Transverse colon (tissue), 4 donors: ENCODE measurements at places on chromosomes 2 and 18.

DNA sequence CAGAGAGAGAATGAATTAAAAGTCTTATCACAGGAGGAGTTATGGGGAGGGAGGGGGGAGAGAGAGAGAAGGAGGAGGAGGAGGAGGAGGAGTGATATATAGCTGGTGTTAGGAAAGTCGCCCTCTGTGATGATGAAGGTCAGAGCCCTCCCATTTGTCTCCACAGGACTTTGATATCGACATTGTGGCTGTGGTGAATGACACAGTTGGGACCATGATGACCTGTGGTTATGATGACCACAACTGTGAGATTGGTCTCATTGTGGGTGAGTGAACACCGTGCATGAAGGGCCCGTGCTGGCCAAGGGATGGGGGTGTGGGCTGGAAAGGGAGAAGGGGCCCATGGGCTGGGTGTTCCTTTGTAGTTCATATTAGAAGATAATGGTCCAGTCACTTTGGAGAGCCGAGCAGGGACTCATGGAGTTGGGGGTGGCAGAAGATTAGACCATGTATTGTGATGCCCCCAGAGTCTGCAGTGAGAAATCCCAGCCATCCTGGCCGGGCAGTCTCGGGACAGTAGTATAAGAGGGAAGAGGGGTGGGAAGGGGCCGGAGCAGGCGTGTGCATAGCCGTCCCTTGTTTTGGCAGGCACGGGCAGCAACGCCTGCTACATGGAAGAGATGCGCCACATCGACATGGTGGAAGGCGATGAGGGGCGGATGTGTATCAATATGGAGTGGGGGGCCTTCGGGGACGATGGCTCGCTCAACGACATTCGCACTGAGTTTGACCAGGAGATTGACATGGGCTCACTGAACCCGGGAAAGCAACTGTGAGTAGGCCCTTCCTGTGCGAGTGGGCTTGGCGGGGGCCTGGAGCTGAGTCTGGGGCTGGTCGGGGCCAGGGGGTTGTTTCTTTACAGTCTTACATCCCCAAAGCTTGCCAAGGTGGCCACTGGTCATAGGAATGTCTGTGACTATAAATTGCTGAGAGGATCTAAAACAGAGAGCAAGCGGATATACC, 40.0 kb downstream of the HK2 start:
- H3K27me3 ChIP-seq: no peaks in the 10 kb centered on the region
- H3K27ac ChIP-seq: peak overlapping the region; percentile 54
- H3K4me3 ChIP-seq: no peak overlapping the region
- no peaks in the 10 kb centered on the region for H3K36me3 ChIP-seq
- no peak for DNase-seq

DNA sequence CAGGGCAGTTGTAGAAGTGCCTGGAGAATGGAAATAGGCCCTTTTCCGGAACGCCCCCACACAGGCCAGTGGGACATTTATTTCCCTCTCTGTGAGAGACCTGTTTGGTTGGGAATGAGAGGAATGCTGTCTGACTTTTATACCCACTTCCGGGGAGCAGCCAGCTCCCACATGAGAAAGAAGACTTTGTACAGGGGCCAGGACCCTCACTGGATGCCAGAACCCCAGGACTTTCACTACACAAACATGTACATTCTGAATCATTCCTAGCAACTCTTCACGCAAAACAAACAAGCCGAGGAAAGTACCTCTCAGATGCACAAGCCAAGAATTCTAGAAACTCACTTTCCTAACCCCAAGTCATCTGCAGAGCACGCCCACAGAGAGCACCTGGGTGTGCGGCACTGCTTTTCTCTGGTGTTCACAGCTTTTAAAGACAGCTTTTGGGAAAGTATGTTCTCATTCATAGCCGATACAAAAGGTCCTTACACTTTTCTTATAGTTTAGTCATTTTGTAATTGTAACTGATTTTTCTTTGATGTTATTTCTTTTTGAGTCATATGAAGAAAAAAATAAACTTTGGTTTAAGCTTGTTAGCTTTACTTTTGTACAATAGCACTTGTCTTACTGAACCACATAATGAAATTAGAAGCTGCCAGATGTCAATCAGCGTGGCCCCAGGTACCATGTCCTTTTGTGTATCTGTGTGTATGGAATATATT, 856.1 kb upstream of the ID2 start:
- H3K27ac ChIP-seq: no peak overlapping the region
- H3K4me1 ChIP-seq: no peaks in the 10 kb centered on the region
- H3K36me3 ChIP-seq: no peaks in the 10 kb centered on the region
- no peak for DNase-seq

GRCh38 chr18:37266290-37266689, 299.3 kb downstream of the CELF4 start:
- no peaks in the 10 kb centered on the region for H3K27me3 ChIP-seq
- H3K4me3 ChIP-seq: no peak overlapping the region
- H3K4me1 ChIP-seq: no peaks in the 10 kb centered on the region
- no peaks in the 10 kb centered on the region for H3K36me3 ChIP-seq
- no peak overlapping the region for H3K27ac ChIP-seq
- DNase-seq: no peak

DNA sequence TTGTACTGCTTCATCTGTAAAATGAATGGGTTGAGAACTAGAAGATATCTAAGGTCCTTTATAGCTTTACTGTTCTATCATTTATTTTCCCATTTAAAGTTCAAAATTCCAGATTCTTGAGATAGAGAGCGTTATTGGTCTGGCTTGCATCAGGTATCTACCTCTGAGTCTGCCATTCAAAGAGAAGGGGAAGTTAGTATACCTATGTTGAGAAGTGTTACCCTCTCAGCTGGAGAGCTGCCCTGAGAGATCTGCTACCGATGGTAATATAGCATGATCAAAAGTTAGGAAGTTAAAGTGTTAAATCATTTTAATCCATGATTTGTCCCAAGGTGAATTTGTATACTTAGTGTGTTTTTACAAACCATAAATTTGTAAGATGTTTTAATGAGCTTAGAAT, 7.4 kb downstream of the EPC2 start:
- no peak for DNase-seq
- peaks cover 8% of the 10 kb centered on the region for H3K4me1 ChIP-seq
- no peak overlapping the region for H3K27ac ChIP-seq
- no peak overlapping the region for H3K4me3 ChIP-seq

DNA sequence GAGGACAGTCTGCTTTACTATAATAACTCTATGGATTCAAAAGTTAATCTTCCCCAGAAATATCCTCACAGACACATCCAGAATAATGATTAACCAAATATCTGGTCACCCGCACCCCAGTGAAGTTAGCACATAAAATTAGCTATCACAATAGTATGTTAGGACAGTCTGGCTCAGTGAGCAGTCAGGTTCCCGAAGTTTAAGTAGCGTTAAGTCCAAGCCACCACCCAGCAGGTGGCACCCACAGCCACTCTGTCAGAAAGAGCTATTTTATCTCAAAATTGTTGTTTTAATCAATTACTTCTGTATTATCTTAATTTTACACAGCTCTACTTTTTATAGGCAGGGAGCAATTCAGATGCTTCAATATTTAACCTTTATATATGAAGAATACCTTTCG, 537.5 kb downstream of the MBD2 start:
- no peaks in the 10 kb centered on the region for H3K4me1 ChIP-seq
- no peaks in the 10 kb centered on the region for H3K36me3 ChIP-seq
- no peaks in the 10 kb centered on the region for H3K27me3 ChIP-seq
- no peak overlapping the region for H3K27ac ChIP-seq
- DNase-seq: no peak
- no peak overlapping the region for H3K4me3 ChIP-seq

GRCh38 chr18:49565101-49565500, 3.2 kb downstream of the LIPG start:
- H3K27me3 ChIP-seq: peaks cover 26% of the 10 kb centered on the region
- no peak overlapping the region for H3K4me3 ChIP-seq
- H3K27ac ChIP-seq: no peak overlapping the region
- no peak for DNase-seq
- H3K36me3 ChIP-seq: no peaks in the 10 kb centered on the region

DNA sequence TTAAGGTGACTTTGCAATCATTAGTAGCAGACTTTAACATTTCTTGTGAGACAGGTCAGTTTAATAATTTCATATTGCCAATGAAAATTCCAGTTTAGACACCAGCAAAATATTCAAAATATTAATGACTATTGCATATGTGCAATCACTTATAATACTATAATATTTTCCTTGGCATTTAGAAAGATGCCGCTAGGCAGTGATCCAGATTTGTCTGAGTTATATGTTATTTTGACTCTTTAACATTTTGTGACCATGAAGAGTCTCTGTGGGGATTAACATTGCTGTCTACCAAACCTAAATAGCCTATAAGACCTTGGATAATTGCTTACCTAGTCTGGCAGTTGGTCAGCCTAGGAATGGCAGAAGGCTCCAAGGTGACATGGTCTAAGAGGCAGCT, 389.6 kb downstream of the THSD7B start:
- H3K4me3 ChIP-seq: no peak overlapping the region
- H3K27ac ChIP-seq: no peak overlapping the region
- no peaks in the 10 kb centered on the region for H3K36me3 ChIP-seq
- H3K4me1 ChIP-seq: no peaks in the 10 kb centered on the region
- no peak for DNase-seq

- no peak overlapping the region for H3K27ac ChIP-seq
- no peaks in the 10 kb centered on the region for H3K27me3 ChIP-seq
- H3K36me3 ChIP-seq: no peaks in the 10 kb centered on the region
- H3K4me3 ChIP-seq: no peak overlapping the region
Observed at GRCh38 chr2:54374591-54375364, 81.3 kb upstream of the SPTBN1 start.

- no peaks in the 10 kb centered on the region for H3K36me3 ChIP-seq
- no peaks in the 10 kb centered on the region for H3K27me3 ChIP-seq
- H3K27ac ChIP-seq: peak overlapping the region; percentile 94
- DNase-seq: no peak
Observed at GRCh38 chr2:226802573-226802972, 3.0 kb upstream of the IRS1 start.

DNA sequence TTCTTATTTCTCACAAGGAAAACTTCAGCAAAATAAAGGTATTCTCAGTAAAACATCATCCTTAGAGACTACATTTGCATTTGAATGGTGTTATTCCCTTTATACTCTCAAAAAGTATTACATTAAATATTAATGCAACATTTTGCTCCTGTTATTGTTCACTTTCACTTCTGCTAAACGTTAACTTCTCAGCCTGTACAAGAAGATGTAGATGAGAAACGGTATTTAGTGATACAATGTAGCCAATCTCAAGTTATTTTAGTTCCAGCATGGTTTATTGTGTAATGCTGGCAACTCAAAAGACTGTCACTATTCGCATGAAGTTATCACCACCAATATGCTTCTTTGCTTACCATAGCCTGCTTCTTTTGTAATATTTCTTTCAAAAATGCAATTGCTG, 514.1 kb downstream of the CPS1 start:
- no peaks in the 10 kb centered on the region for H3K4me1 ChIP-seq
- H3K36me3 ChIP-seq: no peaks in the 10 kb centered on the region
- no peak overlapping the region for H3K27ac ChIP-seq
- H3K27me3 ChIP-seq: no peaks in the 10 kb centered on the region
- DNase-seq: no peak
- H3K4me3 ChIP-seq: no peak overlapping the region

DNA sequence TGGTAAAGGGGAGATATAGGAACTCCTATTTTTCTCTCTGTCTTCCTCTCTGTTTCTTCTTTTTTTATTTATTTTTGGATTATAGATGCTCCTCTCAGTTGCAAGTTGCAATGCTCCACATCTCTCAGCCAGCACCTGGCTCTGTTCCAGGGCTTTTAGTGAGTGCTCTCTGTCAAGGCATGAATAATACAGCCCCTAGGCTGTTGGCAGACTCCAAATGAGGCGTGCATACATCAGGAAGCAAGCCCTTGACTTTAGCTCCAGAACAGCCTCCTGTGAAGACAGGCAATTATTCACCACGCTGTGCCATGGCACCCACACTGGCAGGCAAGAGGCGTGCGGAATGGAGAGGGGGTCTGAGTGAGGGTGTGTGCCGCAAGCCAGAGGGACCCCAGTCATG, 228.1 kb upstream of the PXDN start:
- no peak for DNase-seq
- no peaks in the 10 kb centered on the region for H3K36me3 ChIP-seq
- H3K27ac ChIP-seq: no peak overlapping the region
- H3K4me3 ChIP-seq: no peak overlapping the region
- H3K4me1 ChIP-seq: no peaks in the 10 kb centered on the region

- H3K27me3 ChIP-seq: no peaks in the 10 kb centered on the region
- no peak overlapping the region for H3K4me3 ChIP-seq
- no peak for DNase-seq
- H3K4me1 ChIP-seq: no peaks in the 10 kb centered on the region
- no peaks in the 10 kb centered on the region for H3K36me3 ChIP-seq
- no peak overlapping the region for H3K27ac ChIP-seq
Observed at GRCh38 chr2:157124731-157125130, 132.8 kb upstream of the GALNT5 start.

DNA sequence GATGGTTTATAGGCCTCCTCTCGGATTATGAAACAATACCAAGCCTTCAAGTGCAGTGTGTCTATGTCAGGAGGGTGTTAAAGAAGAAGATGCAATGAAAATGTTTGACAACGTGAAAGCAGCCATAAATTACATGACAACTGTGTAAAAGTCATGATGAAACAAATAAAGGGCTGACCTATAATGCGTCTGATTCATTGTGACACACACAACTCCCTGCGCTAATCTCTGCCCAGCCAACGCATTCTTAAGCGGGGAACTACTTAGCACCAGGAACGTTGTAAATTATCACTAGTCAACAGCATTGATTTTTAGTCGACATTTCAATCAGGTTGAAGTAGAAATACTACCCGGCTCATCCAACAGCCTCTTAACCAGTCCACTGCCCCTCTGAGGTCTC, 26.8 kb downstream of the BCL11A start:
- H3K36me3 ChIP-seq: no peaks in the 10 kb centered on the region
- peaks cover 31% of the 10 kb centered on the region for H3K4me1 ChIP-seq
- no peak overlapping the region for H3K4me3 ChIP-seq
- no peak for DNase-seq

GRCh38 chr18:47409519-47409918, 158.1 kb upstream of the SKOR2 start:
- DNase-seq: no peak
- H3K4me1 ChIP-seq: no peaks in the 10 kb centered on the region

GRCh38 chr2:12236136-12236844, 480.4 kb upstream of the TRIB2 start:
- no peak overlapping the region for H3K27ac ChIP-seq
- no peaks in the 10 kb centered on the region for H3K27me3 ChIP-seq
- no peaks in the 10 kb centered on the region for H3K4me1 ChIP-seq
- no peaks in the 10 kb centered on the region for H3K36me3 ChIP-seq

- H3K4me1 ChIP-seq: no peaks in the 10 kb centered on the region
- no peak overlapping the region for H3K4me3 ChIP-seq
- no peak for DNase-seq
Observed at GRCh38 chr2:230356084-230356483, 29.1 kb downstream of the SP140L start.

GRCh38 chr2:96091711-96092572, 24.4 kb downstream of the ADRA2B start:
- no peaks in the 10 kb centered on the region for H3K27me3 ChIP-seq
- DNase-seq: peak; percentile 32
- peaks cover 7% of the 10 kb centered on the region for H3K4me1 ChIP-seq
- no peak overlapping the region for H3K27ac ChIP-seq
